Fibroblast of gingiva (primary cell): ENCODE measurements at places on chromosomes 6 and 20.

- no peak for DNase-seq
Observed at GRCh38 chr6:140711019-140711613, 1336.7 kb upstream of the CITED2 start.

GRCh38 chr6:42403421-42403820, 48.3 kb downstream of the TRERF1 start:
- no peak for DNase-seq

DNA sequence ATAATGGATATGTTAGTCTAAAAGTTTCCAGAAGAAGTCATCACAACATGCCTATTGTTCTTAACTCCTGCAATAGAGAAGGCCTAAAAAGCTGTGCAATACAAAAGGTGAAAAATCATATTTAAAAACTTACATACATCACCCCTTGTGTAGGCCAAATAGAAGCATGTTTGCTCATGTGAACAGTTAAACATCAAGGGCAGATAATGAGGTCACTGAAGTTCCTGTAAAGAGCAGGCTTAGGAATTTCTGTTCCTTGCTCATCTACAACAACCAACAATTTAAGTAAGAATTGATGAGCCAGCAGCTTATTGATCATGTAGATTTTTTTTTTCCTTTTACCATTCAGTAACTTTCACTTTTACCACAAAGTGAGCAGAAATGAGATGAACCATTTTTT, 7.5 kb upstream of the NUP153 start:
- no peak for DNase-seq

- DNase-seq = no peak
Observed at GRCh38 chr6:137925141-137925698, 58.2 kb downstream of the TNFAIP3 start.

DNA sequence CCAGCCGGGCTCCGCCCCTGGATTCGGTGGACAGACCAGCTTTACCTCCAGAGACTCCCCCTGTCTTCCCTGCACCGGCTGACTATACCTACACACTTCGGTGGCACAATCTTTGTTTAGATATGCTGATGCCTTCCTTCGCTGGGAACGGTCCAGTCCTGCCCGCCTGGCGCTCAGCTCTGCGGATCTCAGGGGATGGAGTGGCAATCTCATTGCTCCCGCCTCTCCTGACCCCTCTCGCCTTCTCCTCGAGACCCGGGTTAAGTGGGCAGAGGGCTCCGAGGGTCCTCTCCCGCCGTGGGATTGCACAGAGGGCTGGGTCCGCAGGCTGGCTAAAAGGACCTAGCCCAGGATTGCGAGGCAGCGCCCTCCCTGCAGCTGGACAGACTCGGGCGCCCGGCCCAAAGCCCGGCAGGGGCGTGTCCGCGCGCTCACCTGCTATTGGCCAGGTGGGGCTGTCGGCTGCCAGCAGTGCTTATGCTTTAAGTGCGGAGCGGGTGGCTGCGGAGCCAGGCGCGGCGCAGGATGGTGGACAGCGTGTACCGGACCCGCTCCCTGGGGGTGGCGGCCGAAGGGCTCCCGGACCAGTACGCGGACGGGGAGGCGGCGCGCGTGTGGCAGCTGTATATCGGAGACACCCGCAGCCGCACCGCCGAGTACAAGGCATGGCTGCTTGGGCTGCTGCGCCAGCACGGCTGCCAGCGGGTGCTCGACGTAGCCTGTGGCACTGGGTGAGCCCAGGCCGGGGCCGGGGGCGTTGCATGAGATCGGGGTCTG, at the start of gene GNMT:
TSS of gene GNMT (plus strand) at position 512 of the 777 bp plus-strand sequence. CDS start at position 526, 14 bp downstream.
- no peak for DNase-seq
